Nephron progenitor cell (in vitro differentiated cells): ENCODE measurements at places on chromosomes 2 and 18.

- DNase-seq, result no peak
These were observed 9.8 kb downstream of the GEN1 start for GRCh38 chr2:17763641-17764333.

- no peak for DNase-seq
These were observed 56.2 kb downstream of the HNMT start for GRCh38 chr2:138020432-138020831.

DNA sequence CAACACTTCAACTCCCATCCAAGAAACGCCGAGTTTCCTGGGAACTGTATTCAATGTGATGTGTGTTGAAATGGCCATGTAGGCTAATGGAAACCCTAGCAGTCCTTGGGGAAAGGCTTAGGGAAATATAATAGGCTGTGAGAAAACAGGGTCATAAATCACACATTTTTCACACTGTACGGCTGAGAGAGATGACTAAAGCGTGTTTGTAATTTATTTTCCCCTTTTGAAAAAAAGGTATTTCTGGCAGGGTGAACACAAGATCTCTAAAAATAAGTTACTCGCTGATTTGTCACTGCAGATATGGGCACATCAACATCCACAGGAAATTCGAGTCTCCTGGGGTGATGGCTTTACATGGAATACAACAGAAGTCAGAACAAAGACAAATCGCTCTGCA, 109.6 kb upstream of the ST6GAL2 start:
- DNase-seq, result no peak

GRCh38 chr2:60742419-60742818, 13.6 kb upstream of the PAPOLG start:
- no peak for DNase-seq
